ENCODE measurements at places on chromosomes 3 and 15.
A peak's percentile ranks its signal among the peaks of the same experiment; 100 is the strongest.

GRCh38 chr3:75692061-75692460 is 27.9 kb downstream of the FRG2C start:
- DNase-seq: no peak

DNA sequence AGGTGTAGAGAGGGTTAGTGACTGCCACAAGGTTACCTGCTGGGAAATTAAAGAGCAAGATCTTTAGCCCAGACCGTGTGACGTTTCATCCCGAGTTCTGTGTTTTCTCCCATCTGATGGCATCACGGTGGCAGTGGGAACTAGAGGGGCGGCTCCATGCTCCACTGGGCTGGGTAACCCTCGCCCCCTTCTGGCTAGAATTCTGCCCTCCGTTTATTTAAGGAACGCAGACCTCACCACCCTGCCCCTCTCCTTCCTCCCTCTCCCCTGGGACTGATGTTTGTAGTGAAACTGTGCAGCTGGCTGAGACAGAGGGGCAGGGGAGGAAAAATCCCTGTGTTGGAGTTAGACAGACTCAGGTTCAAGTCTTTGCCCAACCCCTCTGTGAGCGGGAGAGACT is 65.6 kb downstream of the ITGA11 start:
- DNase-seq: no peak

GRCh38 chr3:117278424-117279190 is 569.0 kb downstream of the TUSC7 start:
- peak; percentile 9 for DNase-seq

- no peak for DNase-seq
Measured at GRCh38 chr15:69666921-69667811, 214.5 kb downstream of the RPLP1 start.

GRCh38 chr3:169629895-169630294 is 33.6 kb downstream of the MECOM start:
- no peak for DNase-seq

DNA sequence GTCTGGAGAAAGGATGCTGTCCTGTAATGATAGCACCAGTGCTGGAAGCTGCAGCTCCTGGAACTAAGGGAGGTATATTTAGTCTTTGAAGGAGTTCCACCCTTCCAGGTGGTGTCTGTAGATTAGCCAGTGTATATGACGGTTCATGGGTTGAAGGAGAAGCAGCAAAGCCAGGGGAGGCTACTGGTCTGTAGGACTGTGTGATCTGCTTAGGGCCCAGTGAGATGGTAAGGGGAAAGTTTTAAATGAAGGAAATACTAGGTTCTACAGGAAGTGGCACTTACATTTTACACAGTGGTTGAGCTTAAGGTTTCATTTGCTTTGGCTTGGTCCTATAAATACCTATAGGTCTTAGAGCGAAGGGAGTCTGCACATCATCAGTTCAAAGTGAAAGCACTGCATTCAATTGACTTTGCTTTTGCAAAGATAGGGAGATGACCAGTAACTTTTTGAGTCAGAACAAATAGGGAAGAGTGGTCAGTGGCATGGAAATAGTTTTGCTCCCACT is 5.6 kb downstream of the SLC25A38 start:
- no peak for DNase-seq

- DNase-seq: no peak
Measured at GRCh38 chr3:120642368-120642948, 39.6 kb downstream of the HGD start.

DNA sequence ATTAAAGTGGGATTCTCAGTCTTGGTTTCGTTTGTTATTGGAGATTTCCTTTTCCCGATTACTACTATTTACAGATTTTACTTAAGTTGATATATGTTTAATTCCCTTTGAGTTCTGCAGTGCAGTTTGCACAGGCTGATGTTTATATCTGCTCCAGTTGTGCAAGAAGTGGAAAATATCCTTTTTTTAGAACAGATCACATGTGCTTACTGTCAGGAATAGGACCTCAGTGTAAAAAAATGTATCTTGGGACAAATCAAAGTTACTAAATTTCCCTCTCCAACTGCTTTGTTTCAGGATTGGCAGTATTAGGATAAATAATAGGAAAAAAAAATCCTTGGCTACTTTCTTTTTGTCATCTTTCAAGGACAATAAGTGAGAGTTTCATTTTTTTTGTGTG is 6.9 kb downstream of the MITF start:
- DNase-seq: no peak

DNA sequence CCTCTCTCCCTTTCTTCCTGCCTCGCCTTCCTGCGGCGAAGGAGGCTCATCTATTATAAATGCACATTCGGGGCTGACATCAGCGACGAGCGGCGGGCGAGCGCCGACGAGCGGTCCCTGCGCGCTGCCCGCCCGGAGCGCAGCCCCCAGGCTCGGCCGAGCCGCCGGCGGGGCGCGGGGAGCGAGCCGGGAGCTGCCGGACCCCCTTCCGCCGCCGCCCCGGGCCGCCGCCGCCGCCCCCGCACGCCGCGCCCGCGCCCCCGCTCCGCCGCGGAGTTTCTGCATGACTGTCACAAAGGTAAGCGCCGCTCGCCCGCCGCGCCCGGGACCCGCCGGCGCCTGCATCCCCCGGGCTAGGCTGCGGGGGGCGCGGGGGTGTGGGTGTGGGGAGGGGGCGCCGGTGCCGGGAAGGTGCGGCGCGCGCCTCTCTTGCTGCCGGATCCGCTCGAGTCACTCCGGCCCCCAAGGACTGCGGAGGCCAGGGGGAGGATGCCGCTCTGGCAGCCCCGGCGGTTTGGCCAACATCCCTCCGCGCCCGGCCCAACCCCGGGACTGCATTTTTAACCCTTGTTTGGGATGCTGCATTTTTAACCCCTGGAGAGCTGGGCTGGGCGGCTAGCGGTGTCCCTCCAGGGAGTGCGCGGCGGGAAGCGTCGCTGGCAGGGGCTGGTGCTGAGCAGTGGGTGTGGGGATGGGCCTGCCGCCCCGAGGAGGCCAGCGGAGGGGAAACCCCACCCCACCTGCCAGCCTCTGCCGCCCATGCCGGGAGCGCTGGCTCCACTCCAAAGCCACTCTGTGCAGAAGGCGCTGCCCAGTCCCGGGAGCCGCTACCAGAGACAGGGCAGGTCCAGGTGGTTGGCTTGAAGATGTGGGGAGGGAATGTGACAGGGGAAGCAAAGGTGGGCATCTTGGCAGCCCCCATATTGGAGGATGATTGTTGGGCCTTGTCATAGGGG is at the start of gene CORO2B:
Gene CORO2B, plus strand, starts transcription at position 14 of the 956 bp plus-strand sequence. Its CDS starts 270 bp downstream, at position 284.
- no peak for DNase-seq

DNA sequence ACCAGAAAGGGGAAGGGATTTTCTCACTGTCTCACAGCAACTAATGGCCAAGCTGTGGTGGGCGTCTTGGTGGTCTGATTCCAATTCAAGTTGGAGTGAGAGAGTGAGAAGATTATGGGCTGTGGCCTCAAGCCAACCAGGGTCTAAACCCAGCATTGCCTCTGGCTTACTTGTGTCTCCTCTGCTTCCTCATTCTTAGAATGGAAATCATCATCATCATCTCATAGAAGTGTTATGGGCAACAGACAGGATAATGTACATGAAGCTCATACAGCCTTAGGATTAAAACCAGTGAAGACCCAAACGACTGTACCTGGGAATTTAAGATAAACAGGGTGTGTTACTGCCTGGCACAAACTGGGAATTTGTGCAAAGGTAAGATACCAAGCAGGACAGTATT is 29.1 kb upstream of the IREB2 start:
- no peak for DNase-seq

DNA sequence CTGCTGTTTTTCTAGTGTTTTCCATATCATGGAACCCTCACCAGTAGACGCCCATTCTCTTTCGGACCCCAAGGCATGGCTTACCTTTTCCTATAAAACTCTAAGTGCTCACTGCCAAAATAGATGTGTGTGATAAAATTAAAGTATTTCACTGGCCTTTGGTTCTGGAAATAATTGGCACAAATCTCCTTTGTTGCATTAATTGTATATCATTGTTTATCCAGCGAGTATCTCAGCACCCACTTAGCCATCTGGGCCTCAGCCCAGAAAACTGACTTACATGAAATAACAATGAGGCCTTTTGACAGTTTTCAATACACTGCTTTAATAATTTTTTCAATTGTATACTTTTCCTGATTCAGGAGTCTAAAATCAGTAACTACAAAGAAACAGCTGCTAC is 105.1 kb downstream of the MECOM start:
- no peak for DNase-seq

GRCh38 chr3:166713787-166714186 is 666.3 kb downstream of the ZBBX start:
- DNase-seq: no peak

DNA sequence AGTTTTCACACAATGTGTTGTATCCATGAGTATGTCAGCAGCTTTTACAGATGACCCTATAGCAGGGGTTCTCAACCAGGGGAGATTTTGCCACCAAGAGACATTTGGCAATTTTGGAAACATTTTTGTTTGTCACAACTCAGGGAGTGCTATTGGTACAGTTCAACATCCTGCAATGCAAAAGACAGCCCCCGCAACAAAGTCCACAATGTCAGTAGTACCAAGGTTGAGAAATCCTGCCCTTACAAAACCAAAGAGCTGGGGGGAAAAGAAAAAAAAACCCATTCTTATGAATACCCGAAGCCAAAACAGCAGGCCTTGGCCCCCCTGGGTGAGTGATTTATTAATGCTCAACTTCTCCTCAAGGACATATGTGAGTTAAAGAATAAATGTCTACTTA is 99.1 kb downstream of the LARS2 start:
- DNase-seq: no peak

GRCh38 chr3:176814285-176814684 is 383.0 kb downstream of the TBL1XR1 start:
- DNase-seq: peak; percentile 47

DNA sequence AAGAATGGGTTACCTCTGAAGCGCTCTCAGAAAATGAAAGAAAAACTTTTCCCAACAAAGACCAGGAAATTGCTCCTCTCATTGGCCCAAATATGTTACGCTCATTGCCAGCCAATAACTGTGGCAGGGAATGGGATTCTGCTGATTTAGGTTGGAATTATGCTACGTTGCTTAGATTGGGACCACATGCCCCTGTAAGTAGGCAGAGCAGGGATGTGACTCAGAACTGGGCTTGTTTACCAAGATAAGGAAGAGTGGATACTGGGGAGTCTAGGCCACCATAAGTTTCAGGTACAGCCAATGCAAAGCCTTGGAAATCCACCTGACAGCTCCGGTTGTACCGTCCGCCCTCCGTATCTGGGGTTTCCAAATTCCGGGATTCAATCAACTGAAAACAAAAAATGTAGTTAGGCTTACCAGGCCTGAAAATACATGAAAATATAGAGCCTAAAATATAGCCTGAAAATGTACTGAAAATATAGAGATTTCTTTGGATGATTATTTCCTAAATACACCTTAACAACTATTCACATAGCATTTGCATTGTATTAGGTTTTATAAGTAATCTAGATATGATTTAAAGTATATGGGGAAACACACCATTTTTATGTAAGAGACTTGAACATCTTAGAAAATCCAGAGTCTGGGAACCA is 1.5 kb upstream of the TCF12 start:
- no peak for DNase-seq

- no peak for DNase-seq
Measured at GRCh38 chr15:36953346-36953745, 147.0 kb downstream of the MEIS2 start.

DNA sequence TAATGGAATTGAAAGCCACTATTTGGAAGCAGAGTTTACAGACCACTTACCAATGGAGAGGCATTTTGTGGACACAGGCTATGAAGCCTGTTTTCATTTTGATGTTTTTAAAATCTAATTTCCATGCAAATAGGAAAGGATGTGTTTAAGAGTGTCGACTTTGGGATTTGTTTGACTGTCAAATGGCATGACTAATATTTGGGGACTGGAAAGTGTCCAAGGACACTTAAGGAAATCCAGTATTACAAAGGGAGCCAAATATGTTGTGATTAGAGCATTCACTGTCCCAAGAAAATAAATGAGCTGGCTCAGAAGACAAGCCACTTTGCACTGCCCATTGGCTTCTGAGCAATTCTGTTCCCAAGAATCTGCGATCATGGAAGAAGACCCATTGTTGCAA is 34.0 kb upstream of the SLC6A11 start:
- no peak for DNase-seq

DNA sequence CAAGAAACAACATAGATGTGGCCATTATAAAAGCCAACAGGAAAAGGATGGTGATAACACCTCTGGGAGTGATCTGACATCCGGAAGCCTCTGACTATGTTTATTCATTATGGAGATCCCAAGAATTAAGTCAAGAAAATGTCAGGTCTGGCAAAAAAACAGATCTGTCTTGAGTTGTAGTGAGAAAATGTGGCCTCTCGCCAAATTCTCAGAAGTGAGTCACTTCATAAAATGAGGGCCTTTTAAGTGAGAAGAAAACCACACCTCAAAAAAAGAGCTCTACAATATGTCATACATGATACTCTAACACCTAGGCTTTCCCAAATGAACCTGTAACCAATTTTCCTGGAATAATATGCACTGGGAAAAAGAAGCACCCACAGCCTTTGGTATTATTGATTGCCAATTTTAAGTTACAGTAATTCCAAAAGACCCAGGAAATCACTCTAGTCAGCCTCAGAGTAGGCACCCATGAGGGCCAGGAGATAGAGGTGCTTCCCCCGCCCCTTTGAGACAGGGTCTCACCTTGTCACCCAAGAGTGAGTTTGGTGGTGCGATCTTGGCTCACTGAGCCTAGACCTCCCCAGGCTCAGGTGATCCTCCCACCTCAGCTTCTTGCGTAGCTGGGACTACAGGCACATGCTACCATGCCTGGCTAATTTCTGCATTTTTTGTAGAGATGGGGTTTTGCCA is 38.0 kb downstream of the CCR3 start:
- no peak for DNase-seq

DNA sequence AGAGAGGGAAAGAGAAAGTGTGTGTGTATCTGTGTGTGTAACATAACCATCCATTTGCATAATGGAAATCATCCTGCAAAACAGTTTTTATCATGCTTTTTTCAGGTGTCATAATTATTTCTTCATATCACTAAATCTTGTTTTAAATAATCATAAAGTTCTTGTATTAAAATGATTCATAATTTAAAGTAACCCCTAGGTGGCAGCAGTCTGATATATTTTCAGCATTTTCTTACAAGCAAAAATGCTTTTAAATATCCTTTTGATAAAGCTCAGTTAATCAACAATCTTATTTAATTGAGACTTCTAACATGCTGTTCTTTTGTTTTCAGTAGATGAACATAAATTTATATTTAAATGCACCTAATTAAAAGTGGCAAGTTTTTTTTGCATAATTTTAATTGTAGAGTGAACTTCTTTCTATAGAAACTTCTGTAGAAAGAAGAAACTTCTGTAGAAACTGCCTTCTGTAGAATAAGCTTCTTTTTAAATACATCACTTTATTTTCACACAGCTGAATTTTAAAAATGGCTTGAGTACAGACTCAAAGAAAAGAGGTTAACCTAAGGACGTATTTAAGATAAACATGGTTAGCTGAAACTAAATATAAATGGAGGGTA is 72.5 kb downstream of the OPA1 start:
- DNase-seq: no peak

DNA sequence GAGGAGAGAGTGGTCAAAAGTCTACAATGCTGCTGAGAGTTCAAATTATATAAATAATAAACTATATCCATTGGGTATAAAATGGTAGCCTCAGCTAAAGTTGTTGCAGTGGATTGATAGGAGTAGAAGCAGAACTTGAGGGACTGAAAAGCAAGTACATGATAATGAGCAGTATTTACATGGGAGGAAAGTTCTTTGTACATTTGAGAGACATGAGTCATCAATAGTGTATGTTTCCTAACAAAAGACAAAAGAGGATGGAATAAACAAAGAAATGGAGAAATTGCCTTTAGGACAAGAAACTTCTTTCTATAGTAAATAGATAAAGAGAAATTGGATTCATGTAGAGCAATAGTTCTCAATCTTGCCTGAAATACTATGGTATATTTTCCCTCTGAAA is 110.0 kb upstream of the PLSCR5 start:
- DNase-seq: no peak

Data from tibial nerve (tissue), 4 donors.